NCI-H1105 (cell line): ENCODE measurements at places on chromosomes 7 and 10.

DNA sequence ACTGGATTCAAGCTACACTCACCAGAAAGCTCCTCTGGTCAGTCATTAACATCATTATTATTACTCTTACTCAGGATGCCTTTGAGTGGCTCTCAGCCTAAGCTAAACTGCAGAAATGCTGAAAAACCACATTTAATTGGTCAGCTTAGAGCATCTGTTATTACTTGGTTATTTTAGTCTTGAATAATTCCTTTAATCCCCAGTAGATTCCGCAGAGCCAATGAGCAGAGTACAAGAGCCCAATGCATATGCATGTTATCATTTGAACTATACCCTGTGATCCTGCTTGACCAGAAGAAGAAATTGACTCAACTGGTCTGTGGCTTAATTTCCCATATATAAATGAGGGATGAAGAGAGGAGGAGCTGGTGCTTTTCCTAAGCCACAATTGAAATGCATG is 417.6 kb upstream of the C7orf33 start:
- DNase-seq: no peak

- DNase-seq: no peak
Measured at GRCh38 chr10:68496072-68496471, 24.3 kb upstream of the DNA2 start.

DNA sequence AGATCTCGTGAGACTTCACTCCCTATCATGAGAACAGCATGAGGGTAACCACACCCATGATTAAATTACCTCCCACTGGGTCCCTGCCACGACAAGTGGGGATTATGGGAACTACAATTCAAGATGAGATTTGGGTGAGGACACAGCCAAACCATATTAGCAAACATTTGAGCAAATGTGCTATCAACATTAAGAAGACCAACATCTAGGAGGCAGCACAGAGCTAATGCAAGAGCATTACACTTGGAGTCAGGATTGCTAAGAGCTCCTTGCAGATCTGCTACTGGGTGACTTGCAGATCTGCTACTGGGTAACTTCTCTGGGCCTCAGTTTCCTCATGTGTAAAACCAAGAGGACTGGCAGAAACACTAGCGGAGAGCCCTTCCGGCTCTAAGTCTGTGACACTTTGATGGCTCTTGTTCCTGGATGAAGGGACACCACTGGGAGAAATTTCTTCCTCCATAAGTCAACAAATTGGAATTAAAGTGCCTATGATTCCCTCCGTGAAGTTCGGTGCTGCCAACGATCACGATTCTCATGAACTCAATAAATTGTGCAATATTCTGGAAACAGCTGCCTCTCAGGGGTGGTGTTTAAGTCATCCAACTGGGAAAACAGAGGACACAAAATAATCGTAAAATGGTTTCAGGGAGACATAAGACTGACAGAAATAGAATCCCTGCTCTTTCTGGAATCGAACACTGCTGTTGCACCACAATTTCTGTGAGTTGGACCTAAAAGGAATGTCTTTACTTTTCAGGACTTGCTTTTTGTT is 115.8 kb upstream of the ITGB1 start:
- no peak for DNase-seq

GRCh38 chr10:99123336-99123735 is 112.3 kb downstream of the HPSE2 start:
- no peak for DNase-seq

DNA sequence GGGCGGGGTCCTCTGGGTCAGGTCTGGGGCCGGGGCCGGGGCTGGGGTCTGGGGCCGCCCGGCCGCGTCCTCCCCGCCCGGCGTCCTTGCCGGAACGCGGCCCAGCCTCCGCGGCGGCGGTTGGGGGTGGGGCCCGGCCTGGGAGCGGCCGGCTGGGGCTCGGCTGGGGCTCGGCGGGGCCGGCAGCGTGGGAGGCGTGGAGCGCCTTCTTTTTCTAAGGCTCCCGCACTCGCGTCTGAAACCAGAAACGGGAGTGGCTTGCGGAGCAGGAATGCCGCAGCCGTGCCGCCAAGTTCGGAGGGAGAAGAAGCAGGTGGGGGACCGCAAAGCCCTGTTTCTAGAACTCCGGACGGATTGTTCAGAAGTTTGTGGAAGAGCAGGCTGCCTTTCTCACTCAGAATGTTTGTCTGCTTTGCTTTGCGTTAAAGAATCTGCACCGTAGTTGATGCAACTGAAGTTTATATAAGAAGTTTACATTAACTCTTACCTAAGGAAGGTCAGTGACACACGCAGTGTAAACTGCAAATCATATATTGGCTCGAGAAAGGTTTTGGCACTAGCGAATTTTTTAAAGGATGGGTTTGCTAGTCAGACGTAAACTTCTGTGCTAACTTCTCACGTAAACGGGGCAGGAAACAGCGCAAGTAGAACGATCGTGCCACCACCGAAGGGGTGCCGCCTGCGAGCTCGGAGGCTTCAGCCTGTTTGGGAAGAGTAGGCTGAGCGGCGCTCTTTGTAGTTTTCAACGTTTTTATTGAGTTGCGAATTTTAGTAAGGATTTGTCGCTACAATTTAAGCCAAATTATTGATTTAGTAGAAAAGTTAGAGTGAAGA is 729 bp downstream of the DNAJB6 start:
- DNase-seq: peak; percentile 5
